ENCODE measurements at places on chromosomes 12 and 14. TPM values are rescaled to one million over a fixed set of nuclear protein-coding genes. Genes with fewer than 3 reads are reported as not detected.

MRPL52 gene
- total RNA-seq: 16.2 TPM

LMO3 gene
- total RNA-seq: not detected

VRTN gene
- under 0.01 TPM for total RNA-seq

SLC10A1 gene
- not detected for total RNA-seq

KRT5 gene
- total RNA-seq: not detected
